Activated naive CD4-positive, alpha-beta T cell treated with anti-CD3 and anti-CD28 coated beads, Interleukin-2, amount 50 U/mL, for 72 hours (primary cell): ENCODE measurements at places on chromosomes 4 and X. TPM values are rescaled to one million over a fixed set of nuclear protein-coding genes. Genes with fewer than 3 reads are reported as not detected.

GLOD5 gene
- total RNA-seq = not detected

DNA sequence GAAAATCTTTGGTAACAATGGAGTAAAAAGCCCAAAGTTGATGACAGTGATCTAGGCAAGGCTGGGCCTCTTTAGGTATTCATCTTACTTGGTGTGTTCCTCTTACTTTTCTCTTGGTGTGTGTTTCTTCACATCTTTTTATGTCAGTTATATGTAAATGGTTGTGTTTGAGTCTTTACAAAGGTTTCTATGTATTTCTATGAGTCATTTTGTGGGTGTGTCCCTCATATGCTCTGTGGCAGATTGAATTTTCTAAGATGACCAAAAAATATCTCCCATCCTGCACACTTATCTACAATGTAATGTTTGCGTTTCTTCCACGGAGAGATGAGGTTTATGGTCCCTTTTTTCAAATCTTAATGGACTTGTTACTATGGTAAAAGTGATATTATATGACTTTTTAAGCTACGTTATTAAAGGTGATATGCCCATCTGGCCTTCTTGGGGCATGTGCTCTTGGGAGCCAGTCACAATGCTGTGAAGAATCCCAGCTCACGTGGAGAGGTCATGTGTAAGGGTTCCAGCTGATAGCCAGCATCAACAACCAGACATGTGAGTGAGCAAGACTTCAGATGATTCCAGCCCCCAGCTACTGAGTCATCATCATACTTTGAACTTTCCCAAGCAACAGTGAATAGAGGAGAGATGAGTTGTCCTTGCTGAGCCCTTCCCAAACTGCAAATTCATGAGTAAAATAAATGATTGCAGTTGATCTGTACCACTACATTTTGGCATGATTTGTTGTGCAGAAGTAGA lies 126.9 kb downstream of the CBLL2 start:
- no peak for DNase-seq

FRG1 gene
- 60.9 TPM for total RNA-seq

GRCh38 chr4:98663226-98664006 lies 5.0 kb upstream of the TSPAN5 start:
- DNase-seq = peak; percentile 64

DNA sequence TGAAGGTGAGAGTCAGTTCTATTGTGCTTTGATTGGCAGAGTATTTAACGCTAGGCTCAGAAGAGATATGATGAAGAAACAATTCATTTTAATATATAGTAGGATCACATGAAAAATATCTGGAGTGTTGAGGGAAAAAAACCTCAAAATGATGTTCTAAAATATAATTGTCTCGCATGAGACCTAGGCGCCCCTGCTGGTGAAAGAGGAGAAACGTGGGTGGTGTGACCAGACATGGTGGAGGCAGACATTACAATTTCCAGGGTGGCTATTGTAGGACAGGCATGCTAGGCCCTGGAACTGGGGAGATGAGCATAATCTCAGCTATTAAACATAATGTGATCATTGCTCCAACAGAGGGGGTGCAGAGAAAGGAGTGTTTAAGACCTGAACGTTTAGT lies 210.0 kb downstream of the HS3ST1 start:
- DNase-seq = no peak

DNA sequence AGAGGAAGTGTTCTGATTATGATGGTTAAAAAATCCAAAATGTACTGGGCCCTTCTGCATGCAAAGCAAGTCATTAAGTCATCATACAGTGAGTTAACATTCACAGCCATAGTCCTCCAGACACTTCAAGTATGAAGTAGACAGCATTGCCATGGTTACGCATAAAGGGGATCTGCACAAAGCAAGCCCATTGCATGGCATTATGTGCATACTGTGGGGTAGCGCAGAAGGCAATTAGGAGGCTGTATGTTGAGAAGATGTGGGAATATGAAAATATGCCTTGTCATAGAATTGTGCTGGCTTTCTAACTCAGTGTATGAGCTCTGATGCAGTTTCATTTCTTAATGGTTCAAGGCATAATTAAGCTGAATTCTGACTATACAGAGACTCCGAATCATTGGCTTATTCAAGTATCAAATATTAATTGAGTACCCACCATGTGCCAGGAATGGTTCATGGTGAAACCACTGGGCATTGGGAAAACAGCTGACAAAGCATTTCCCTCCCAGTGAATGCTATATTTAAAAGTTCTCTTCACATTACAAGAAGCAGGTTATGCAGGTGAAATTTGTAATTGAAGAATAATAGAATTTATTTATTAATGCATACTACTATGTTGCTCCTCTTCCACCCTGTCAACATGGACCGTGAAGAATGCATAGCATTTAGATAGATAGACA lies 588.9 kb downstream of the ZNF674 start:
- no peak for DNase-seq

AMTN gene
- total RNA-seq = not detected

UGT8 gene
- total RNA-seq = not detected

DNA sequence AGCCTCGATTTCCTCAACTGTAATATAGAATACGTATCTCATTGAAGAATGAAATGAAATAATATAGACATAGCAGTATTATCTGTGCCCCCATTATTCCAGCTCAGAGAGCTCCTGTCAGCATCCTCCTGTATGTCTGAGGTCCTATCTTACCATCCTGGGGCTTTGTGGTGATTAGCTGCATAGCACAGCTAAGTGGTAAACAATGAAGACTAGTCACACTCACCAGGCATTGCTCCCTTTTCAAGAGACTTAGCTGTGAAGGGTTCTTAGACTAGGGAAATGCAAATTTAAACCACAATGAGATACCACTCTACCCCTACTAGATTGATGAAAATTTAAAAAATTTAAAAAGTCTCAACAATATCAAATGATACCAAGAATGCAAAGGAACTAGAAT lies 172.9 kb downstream of the SLC39A8 start:
- no peak for DNase-seq

- no peak for DNase-seq
Measured at GRCh38 chr4:80235451-80235850, 31.0 kb upstream of the FGF5 start.

DNA sequence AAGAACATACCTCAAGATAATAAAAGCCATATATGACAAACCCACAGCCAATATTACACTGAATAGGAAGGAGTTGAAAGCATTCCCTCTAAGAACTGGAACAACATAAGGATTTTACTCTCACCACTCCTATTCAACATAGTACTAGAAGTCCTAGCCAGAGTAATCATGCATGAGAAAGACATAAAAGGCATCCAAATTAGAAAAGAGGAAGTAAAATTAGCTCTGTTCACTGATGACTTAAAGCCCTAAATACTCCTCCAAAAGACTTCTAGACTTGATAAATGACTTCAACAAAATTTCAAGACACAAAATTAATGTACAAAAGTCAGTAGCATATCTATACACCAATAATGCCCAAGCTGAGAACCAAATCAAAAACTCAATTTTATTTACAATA lies 235.7 kb downstream of the NKX6-1 start:
- DNase-seq = no peak

DNA sequence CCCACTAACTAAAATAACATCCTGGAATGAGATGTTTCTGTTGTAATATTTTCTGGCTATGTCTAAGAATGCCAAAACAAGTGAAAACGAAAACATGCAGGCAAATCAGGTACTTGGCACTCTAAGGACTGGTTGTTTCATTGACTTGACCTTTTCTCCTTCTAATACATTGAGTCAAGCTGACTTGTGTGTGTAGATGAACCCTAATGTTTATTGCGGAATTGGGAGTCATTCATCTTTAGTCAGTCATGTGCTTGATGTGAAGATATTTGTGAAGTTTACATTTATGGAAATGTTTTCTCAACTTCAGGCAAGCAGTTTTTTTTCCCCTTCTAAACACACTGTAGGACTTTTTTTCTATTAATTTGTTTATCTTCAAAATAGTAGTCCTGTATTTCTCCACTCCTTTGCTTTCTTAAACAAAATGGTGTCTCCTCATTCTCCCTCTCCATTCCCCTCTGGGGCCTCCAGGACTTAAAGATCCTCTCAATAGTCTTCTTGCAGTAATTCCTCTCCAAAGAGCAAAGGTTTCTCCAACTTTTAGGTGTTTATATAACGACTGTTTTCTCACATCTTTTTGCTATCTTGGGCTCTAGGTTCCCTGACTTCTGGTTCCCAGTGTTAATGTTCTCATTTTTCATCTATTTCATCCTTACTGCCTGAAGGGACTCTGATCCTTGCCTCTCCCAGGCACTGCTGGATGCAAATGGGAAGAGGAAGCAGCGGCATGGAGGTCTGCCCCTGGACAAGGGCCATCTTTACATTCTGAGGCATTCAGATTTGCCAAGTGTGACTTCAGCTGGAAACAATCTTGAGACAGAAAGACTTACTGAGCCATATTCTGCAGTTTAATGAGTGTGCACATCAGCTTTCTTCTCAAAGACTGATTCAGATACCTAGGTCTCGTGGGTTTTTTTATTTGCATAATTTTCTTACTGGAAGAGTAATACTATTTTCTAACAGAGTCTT lies 166.4 kb downstream of the ARHGAP6 start:
- DNase-seq = no peak

DNA sequence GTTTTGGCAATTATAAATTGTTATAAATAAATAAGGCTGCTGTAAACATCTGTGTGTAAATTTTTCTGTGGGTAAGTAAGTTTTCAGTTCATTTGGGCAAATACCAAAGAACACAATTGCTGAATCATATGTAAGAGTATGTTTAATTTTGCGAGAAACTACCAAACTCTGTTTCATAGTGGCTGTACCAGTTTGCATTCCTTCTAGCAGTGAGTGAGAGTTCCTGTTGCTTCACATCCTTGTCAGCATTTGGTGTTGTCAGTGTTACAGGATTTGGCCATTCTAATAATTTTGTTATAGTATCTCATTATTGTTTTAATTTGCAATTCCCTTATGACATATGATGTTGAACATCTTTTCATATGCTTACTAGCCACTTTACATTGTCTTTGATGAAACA lies 48.4 kb downstream of the ARFIP1 start:
- no peak for DNase-seq

DNA sequence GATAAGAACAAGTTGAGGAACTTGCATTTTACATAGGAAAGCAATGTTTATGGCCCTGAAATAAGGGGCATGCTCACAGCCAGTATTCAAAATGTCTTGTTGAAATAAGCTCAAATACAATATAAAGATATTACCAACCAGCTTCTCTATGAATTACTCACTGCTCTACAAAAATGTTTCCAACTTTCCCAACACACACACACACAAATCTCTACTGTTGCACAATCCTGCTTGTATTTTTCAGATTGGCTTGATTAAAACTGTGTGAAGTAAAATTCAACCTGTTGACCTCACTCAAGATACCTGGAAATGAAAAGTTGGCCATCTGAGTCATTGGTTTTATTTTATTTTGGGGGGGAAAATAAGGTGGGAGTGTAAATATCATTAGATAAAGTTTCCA lies 128.6 kb downstream of the CHIC2 start:
- no peak for DNase-seq

DNA sequence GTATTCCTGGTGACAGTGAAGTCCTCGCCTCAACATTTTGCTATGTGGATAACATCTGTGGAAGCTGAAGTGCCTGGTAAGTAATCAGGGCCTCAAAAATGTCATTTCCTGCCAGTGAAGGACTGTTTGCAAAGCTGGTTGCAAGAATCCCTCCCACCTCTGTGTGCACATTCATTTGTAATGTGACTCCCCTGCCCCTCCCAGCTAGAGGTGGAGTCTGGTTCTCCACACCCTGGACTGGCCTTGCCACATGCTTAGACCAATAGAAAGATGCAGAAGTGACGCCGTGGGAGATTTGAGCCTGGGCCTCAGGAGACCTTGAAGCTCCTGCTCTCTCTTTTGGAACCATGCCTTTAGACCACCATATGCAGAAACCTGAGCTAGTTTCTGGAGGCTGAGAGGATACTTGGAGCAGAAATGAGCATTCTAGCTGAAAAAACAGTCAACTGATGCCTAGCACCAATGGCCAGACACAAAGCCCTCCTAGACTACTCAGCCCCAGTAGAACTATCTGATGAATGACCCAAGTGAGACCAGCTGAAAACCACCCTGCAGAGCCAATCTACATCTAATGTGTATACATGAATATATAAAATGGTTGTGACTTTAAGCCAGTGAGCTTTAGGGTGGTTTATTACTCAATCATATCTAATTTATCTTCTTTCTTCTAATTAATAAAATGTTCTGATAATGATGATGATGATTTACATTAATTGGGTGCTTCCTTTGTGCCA lies 47.8 kb upstream of the CRMP1 start:
- DNase-seq = no peak

MAB21L2 gene
- not detected for total RNA-seq

XAGE1A gene
- not detected for total RNA-seq

PCSK1N gene
- total RNA-seq = 2.7 TPM

DNA sequence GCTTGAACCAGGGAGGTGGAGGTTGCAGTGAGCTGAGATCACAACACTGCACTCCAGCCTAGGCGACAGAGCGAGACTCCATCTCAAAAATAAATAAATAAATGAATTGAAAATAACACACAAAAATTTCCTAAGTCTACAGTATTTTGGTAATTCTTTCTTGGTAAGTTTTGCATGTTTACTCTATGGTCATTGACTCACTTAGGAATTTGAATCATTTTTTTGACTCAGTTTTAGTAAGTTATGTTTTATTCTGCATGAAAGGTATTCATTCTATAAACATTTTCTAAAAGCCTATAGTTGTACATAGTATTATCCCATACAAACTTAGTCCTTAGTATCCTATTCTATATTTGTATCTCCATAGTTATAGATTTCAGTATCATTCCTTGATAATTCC lies 772.9 kb upstream of the SLIT2 start:
- no peak for DNase-seq

RAB28 gene
- 11.1 TPM for total RNA-seq

ALB gene
- total RNA-seq = not detected

DNA sequence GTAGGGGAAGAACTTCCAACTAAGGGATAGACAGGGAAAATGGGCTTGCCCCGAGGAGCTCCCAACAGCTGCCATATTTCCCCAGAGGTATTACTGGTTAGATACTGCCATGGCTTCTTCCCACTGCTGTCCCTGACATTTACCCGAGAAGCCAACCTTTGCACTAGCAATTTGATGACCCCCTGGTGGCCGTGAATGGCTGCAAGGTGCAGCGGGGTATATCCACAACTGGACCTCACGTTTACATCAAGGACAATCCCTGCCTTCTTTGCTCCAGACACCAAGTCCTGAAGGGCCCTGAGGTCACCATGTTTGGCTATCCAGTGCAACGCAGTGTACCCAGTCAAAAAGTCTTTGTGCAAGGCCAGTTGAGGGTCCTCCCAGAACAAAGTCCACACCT lies 2.3 kb downstream of the SOWAHB start:
- no peak for DNase-seq

CT45A1 gene
- total RNA-seq = not detected

- DNase-seq = no peak
Measured at GRCh38 chr4:114599231-114599902, 760 bp downstream of the UGT8 start.

DNA sequence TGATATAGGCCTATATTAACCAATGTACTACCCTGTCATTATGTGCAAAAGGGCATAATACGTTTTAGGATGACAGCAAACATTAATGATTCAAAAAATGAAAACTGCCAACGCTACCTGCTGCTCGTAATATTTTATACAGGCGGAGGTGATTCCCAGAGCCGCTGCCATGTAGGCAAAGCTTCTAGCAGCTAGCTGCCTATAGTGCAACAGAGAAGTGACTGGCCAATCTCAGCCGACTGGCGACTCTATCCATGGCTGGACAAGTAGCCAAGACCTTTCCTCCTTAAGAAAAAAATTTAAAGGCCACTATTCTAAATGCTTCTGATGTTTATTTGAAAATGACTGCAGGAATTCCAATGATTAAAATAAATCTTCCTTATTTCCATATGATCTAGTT lies 1.9 kb downstream of the PPARGC1A start:
- no peak for DNase-seq
